Bladder microvascular endothelial cell (primary cell): ENCODE measurements at places on chromosomes 1 and 21. TPM values are rescaled to one million over a fixed set of nuclear protein-coding genes. Genes with fewer than 3 reads are reported as not detected.

CHODL gene
- 0.06 and 0.16 TPM in 2 replicates for total RNA-seq

LHX8 gene
- total RNA-seq, result not detected in 2 replicates

NEXN gene
- 0.49 and 6.9 TPM in 2 replicates for total RNA-seq

SYT11 gene
- total RNA-seq, result 25.9 and 59.6 TPM in 2 replicates
